ENCODE measurements at places on chromosomes 6 and 20. TPM values are rescaled to one million over a fixed set of nuclear protein-coding genes. Genes with fewer than 3 reads are reported as not detected.

The BPIFB1 gene
- polyA plus RNA-seq: not detected

- no peak for DNase-seq
Observed at GRCh38 chr6:170177772-170178560, 112.9 kb downstream of the DLL1 start.

GRCh38 chr6:35731414-35731735, 5.5 kb upstream of the ARMC12 start:
- peak; percentile 89 for DNase-seq

- no peak for DNase-seq
Observed at GRCh38 chr20:51643390-51643789, 100.9 kb upstream of the NFATC2 start.

Measured in GM23248 (cell line).